Placental epithelial cell (primary cell): ENCODE measurements at places on chromosomes 11 and 22. TPM values are rescaled to one million over a fixed set of nuclear protein-coding genes. Genes with fewer than 3 reads are reported as not detected.

Gene BIK
- total RNA-seq: 1.5 and 3.5 TPM in 2 replicates

Gene OR4S1
- total RNA-seq: not detected in 2 replicates

Gene CHRM1
- not detected in 2 replicates for total RNA-seq

Gene NXPE4
- not detected in 2 replicates for total RNA-seq

Gene NLRP14
- total RNA-seq: under 0.01 TPM in 1 of 2 replicates, not detected in the other

Gene XKR3
- not detected in 2 replicates for total RNA-seq

Gene CD3D
- not detected in 2 replicates for total RNA-seq

Gene TRPC6
- total RNA-seq: under 0.01 TPM in 1 of 2 replicates, not detected in the other

Gene C22orf23
- under 0.01 TPM in 1 of 2 replicates, not detected in the other for total RNA-seq

Gene CDON
- 31.6 and 221 TPM in 2 replicates for total RNA-seq

Gene TRIM48
- not detected in 2 replicates for total RNA-seq

Gene GGTLC3
- total RNA-seq: not detected in 2 replicates
